Inflammatory macrophage treated with lipopolysaccharide for 1 hour (primary cell): ENCODE measurements at places on chromosomes 16 and 17.

DNA sequence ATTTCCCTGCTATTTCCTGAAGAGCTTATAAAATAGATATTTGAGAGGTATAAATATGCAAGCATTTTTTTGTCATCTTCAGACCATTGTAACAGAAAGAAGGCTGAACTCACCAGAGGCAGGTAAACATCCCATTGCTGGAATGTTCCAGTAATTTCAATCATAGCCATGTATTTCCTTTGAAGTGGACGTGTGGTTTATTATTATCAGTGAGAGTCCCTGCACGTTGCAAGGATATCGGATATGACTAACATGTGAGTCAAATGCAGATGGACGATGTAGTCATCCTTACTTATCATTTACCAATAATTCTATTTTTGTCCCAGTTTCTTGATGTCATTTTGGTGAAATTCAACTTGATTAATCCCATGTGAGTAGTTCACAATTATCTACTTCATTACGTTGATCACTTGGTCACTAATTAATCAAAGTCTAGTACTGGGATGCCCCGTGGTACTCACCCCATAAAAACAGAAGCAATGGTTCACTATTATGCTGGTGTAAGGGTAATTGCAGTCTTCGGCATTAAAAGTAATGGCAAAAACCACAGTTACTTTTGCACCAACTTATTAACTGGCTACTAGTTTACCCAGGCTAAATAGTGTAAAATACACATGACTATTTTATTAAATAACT is 89.5 kb downstream of the VAT1L start:
- DNase-seq: no peak

GRCh38 chr17:76586741-76587487 is 1.3 kb upstream of the ST6GALNAC2 start:
- no peak for DNase-seq

- DNase-seq: peak; percentile 92
Observed at GRCh38 chr16:66520406-66521170, 29.3 kb downstream of the TK2 start.

- DNase-seq: no peak
Observed at GRCh38 chr17:8122924-8123694, 797 bp downstream of the HES7 start.

DNA sequence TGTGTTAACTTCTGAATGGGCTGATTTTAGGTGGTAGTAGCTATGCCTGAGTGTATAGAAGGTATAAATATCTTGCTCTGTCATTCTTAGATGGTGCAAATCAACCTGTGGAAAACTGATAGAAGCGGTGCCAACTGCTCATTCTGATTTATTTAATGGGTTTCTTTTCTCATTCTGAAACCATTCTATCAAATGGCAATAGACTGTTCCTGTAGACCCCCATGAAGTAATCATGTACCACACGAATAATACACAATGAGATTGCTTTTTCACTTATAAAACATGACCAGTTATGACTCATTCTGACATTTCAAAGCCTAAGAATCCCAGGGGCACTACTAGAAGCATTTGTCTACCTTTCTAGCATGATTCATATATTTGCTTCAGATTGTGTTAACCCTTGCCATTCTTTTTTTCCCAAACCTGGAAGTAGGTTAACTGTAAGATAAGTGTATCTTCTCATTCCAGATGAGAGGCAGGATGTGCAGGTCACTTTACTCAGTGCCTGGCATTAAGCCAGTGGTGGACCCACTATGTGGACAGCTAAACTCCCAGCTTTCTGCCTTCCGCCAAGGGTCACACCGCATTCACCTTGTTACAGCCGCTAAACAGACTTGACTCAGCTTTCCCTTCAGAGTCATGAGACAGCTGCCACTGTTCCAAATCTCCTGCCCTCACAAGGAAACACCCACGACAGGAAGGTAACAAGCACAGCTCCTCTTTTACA is 16.4 kb upstream of the SLC16A11 start:
- DNase-seq: peak; percentile 31

DNA sequence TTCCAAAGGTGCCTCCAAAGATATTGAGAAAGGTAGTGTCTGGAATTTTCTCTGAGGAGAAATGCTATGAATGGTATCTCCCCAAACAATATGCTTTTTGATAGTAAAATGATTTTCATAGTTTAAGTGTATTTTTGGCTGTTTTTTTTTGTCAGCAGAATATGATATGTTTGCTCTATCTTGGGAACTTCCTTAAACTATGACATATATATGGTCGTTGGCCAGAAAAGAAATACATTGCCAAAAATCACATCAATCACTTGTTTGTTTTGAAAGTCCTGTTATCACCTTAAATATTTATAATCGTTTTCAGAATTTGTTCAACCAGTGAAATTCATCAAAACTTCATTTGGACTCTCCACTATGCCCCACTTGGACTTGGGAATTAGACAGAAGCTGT is 816.9 kb downstream of the CDH11 start:
- no peak for DNase-seq

DNA sequence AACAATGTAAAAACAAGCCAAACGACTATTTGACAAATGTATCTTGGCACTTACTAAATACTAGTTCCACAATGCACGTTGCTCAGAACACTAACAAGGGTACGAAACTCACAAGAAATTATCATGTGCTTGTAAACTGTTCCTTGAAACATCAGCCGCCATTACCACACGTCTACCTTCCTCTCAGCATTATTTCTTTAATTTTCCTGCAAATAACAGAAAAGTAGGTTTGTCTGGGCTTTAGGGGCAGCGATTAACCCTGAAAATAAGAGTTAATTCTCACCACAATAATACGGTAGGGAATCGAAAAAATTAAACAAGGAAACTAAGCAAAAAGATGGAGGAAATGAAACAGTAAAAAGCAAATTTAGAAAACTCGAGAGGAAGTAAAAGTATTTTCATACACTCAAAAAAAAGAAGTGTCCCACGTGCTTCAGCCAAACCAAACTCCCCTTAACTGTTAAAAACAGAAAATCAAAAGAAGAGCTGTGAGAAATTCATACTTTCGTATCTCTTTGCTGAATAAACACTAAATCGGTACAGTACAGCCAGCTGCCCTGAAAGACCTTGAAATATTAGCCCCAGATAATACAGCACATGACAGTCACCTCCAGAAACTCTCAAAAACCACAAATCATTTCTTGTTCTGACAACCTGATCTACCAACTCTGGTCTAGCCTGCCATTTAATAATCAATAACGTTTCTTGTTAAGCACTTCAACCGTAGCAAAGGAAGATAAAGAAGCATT is 1.2 kb downstream of the ARHGAP17 start:
- peak; percentile 35 for DNase-seq

DNA sequence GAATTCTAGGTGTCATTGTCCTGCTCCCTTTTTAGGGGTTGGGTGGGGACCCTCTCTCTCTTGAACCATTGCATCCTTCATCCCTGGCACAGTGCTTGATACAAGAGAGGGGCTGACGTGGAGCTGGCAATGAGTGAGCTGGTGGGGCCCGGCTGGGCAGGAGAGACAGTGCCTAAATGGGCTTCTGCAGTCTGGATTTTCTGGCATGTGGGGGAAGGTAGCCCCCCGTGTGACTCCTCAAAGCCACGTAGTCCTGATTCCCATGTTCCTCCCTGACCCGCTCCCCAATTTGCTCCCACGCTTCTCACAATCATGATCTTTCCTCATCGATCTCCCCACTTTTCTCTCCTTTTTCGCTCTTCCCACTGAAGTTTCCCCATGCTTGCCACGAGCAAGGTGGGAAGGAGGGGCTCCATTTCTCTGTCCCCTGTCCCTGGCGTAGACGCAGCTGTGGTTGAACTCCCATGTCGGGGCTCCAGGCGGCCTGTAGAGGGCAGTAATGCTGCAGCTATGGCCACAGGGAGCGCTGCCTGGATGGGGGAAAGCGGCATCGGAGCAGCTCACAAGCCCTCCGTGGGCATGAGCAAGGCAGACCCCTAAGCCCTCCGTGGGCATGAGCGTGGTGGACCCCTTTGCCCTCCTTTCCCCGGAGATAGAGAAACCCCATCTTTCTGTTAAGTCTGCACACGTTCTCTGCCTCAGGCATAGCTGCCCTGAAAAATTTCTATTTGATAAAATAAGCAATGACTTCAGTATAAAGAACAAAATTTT is 47.5 kb downstream of the HAPSTR1 start:
- DNase-seq: peak; percentile 34

GRCh38 chr16:88754912-88755744 is 29.9 kb downstream of the PIEZO1 start:
- no peak for DNase-seq

DNA sequence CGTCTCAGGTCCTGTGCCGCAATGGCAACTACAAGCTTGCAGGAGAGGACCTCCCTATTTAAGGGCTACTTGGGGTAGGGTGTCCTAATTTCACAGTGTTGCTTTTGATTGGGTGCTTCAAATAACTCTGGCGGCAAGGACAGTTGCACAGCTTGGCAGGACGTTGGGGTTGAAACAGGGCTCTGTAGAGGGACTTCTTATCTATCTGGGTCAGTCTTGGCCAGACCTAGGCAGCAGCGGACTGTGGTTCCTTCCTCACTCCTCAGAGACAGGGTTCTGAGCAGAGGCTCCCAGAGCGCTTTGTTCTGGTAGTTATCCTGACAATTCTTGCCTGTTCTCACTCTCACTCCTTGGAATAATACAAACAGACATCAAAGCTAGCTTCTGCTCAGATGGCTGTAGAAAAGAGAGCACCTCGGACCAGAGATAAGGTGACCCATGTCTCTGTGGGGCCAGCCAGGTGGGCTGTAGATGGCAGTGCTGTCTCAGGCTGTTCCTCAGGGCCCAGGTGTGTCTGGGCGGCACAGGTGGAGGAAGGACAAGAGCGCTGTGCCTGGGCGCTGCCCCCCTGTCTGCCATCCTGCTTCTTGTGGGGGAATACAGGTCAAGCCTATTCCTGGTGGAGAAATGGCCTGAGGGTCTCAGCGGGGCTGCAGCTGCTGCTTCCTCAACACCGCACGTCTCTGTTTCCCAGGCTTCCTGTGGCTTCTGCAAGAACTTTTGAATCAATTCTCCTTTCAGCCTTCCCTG is 61.0 kb downstream of the PLD6 start:
- DNase-seq: no peak

GRCh38 chr16:86306011-86306644 is 204.2 kb upstream of the FOXF1 start:
- DNase-seq: no peak

DNA sequence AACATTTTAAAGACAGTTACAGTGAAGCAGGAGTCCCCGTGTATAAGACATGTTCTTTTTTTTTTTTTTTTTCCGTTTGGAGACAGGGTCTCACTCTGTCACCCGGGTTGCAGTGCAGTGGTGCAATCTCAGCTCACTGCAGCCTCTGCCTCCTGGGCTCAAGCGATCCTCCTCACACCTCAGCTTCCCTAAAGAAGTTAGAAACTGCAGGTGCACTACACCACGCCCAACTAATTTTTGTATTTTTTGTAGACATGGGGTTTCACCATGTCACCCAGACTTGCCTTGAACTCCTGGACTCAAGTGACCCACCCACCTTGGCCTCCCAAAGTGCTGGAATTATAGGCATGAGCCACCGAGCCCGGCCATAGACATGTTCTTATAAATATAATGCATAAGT is 3.0 kb downstream of the EVI2B start:
- DNase-seq: no peak

DNA sequence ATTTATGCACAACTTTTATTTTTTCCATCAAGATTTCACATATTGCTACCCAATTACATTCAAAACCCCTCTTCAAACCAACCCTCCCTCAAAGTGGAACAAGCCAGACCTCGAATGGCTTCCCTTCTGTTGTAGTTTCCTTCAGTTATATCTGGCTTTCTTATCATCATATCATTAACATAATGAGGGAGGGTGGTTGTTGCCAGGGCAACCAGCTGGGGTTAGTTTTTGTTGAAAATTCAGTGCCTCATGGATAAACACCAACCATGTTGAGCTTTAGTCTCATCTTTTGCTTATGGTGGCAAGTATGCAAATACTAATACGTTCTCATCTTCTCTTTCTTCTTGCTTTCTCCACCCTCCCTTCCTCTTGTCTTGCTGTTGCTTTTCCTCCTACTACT is 359.7 kb downstream of the CDH11 start:
- DNase-seq: no peak

GRCh38 chr17:4482338-4483011 is 16.2 kb upstream of the SPNS2 start:
- no peak for DNase-seq

- no peak for DNase-seq
Observed at GRCh38 chr16:76579277-76579922, 302.2 kb downstream of the CNTNAP4 start.

- DNase-seq: no peak
Observed at GRCh38 chr16:71172481-71173207, 57.9 kb downstream of the HYDIN start.

DNA sequence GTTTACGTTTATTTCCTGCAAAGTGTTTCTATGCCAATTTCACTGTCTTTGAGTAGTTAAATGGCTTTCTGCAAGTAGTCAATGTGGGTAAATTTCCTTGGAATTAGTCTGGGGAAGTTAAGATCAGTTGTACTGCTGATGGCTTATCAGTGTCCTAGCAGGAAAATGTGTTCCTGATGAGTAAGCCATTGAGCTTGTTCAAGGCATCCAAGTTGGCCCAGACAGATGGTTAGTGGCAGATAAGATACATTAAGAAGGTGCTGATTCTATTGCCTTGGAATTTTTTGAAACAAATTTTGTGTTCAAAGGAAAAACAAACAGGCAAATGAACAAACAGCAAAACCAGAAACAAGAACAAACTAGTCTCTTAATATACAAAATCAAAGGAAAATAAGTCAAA is 258.4 kb downstream of the MAP2K6 start:
- no peak for DNase-seq

- peak; percentile 84 for DNase-seq
Observed at GRCh38 chr17:5587438-5588032, 3.2 kb upstream of the NLRP1 start.

- no peak for DNase-seq
Observed at GRCh38 chr17:41511116-41511515, 5.7 kb upstream of the KRT13 start.

DNA sequence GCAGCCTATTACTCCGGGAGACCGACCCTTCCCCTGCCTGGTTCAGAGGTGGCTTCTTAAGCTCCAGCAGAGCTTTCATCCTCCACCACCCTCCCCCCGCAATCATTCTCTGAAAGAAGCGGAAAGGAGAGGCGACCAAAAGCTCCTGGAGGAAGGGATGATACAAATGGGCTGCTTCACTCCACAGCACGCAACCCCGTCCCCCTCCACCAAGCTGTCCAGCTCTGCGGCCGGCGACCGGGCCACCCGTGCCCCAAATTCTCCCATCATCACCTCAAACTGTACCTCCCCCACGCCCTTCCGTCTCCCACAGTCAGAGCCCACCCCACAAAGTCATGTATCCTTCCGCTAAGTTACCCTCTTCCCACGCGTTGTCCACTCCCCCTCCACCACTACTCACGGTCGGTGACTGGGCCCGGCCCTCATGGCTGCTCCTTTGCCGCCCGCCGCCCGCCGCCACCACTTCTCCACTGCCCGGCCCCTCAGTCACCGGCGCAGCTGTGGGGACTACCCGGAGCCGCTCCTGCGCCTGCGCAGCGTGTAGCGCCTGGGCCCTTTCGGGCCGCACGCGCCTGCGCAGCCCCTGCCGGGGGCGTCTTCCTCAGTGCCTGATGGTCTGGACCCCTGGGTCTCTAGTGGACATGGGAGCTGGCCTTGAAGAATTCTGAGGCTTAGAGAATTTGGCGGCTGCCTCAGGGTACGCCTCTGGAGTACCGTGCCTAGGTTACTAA is at the start of gene FAM222B:
Gene FAM222B (minus strand): TSS at position 509 of the 731 bp plus-strand sequence. CDS start 76,123 bp downstream, outside the sequence.
- DNase-seq: peak; percentile 89
